ENCODE measurements at places on chromosomes 16 and 17.

DNA sequence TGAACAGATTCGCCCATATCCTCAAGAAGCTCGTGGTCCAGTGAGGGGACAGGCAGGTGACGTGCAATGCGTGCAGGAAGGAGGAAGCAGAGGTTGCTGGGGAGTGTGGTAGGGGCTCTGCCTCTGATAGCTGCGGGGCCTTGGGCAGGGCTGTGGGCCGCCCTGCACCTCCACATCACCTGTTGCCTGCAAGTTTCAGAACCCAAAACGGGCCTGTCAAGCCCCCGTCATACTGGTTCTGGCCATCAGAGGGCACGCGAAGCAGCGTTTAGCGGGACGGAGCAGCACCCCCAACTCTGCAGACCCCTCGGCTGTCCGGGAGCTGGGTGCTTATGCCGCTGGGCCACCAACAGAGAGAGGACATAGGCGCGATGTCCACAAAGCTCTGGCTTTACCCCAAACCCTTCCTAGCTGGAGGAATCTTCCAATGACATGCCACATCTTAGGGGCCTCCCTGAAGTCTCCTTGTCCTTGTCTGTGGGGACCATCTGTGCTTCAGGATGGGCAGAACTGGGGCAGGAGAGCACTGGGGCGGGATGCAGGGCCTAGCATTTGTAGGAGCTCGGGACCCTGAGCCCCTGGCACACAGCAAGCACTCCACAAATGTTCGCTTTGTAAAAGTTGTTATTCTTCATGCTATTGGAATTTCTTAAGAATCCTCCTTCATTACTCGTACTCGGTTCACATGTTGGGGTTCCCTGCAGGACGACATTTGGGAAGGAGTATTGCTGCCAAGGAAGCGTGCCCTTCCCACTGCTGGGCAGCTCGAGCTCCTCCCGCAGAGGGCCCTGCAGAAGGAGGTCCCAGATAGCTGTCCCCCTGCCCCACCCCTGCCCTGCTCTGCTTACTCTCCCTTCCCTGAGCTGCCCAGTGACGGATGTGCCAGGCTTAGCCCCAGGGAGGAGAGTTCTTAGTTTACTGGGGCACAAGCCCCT, 64.3 kb downstream of the CNGB1 start:
- peak; percentile 35 for DNase-seq

DNA sequence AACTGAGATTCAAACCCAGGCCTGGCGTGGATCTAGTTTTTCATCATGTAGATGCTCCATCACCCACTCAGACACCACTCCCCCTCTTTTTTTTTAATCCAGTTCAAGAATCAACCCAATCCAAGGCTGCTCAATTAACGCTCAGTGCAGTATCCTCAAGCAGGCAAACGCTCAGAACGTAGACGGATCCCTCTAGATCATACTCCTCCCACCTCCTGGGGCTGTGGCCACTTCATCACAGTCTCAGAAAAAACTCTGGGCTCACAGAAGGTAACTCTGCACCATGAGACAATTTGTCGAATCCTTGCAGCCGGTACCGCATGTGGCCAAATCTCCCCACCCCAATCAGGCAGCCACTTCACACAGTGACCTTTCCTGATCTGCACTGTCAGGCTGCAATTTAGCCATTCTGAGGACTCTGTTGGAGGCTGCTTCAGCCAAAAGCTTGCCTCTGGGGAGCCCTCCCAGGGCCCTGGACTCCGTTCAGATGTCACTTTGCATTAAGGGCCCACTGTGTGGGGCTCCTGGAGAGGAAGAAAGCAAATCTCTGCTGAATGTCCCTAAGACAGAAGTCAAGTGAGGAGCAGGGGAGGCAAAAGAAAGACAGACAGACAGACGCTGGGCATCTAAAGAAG, 183.5 kb downstream of the XYLT1 start:
- DNase-seq: no peak

DNA sequence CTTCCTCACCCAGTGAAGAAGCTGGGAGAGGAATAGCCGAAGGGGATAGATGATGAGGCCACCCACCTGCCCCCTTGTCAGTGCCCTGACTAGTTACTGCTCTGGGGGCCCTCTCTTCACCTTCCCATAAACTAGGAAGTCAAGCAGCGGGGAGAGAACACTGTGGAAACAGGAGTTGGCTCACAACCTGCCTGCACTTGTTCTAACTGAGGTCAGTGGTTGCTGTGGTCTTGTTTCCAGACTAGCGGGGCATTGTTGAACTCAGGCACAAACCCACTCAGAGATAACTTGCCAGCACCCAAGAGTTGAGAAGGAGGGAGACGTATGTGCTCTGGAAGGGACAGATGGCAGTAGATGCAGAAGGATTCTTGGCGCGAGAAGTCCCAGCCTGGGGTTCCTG, 48.6 kb upstream of the DDX52 start:
- DNase-seq: peak; percentile 24

DNA sequence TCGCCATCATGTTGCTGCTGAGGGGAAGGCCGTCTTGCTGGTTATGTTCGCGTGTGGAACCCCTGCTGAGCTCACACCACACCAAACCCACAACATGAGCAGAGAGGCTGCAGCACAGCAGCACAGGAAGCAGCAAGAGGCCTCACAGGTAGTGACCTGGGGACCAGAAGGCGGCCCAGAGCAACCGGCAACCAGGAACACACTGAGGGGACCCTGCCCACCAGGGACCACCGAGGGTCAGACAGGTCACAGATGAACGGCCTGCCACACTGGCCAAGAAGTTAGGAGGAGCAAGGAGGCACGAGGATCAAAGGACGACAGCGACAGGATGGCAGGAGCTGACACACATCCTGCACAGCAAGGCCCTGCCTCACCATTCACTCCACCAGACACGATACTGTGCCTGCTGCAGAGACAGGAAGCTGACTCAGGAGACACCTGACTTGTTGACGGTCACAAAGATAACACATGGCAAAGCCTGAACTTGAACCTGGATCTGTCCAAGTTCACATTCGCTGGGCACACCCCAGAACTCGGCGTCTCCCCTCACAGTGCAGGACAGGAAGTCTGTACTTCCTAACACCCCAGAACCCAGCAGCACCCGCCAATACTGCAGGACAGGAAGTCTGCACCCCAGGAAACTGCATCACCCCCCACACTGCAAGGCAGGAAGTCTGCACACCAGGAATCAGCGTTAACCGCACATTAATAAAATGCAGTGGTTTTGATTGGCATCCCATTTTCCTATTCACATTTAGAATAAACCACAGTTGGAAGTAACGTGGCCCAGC, 98.5 kb downstream of the ZNF778 start:
- peak; percentile 79 for DNase-seq

DNA sequence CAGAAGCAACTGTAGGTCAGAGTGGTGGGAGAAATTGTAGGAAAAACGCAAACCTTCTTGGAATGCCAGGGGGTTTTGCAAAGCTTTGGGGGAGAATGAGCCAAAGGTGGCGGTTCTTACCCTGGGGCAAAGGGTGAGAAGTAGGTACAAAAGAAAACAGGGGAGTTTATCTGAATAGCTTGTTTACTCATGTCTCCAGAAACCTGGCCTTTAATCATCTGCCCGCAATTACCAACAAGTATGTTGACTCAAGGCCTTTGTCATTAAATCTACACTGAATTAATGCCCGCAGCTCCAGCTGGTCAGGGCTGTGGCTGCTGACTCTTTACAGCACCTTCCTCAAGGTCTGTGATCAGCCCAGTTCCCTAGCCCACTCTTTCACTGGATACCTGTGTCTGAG, 320.1 kb downstream of the CBLN1 start:
- DNase-seq: no peak

- no peak for DNase-seq
Measured at GRCh38 chr17:73025041-73025560, 67.4 kb downstream of the SLC39A11 start.

- no peak for DNase-seq
Measured at GRCh38 chr17:21066394-21066793, 23.6 kb upstream of the USP22 start.

DNA sequence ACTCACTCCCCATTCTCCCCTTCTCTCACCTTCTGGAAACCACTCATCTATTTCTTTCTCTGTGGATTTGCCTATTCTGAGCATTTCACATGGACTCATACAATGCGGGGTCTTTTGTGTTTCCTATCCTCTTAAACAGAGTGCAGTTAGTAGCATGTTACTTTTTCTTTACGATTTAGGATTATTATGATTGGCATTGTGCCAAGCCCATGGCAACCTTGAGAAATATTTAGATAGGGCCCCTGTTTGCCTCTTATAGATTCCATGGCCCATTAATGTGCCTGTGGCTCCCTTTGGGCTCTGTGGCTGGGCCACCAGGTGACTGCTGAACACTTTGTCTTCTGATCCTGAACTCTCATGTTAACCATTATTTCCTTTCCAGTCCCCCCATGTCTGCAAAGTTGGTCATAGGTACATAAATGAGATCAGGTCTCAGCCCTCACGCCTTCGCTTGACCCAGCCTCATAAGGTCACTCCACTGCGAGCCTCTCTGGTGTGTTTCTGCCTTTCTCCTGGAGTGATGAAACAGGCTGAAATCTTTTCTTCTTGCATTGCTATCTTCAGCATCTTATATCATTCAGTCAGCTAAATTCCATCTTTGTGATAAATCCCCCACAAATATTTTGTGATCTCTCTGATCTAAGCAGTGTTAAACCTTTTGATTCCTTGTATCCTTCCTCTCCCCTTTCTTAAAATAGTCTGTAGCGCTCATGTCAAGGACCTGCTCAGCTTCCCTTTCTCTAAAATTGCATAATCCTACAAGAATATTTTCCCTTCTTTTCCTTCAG, 44.0 kb downstream of the MYH3 start:
- DNase-seq: no peak

GRCh38 chr16:11476676-11477075, 110.0 kb downstream of the LITAF start:
- DNase-seq: no peak

GRCh38 chr17:8123695-8124349, at the start of gene HES7:
Gene HES7, minus strand, starts transcription at chr17:8124106. Its CDS starts 22 bp downstream, at chr17:8124084.
- no peak for DNase-seq

GRCh38 chr17:66750781-66751543, 84.0 kb upstream of the CACNG5 start:
- DNase-seq: no peak

All from GM12865 (cell line).